ENCODE measurements at places on chromosomes 5 and 9. TPM values are rescaled to one million over a fixed set of nuclear protein-coding genes. Genes with fewer than 3 reads are reported as not detected.

- no peak for DNase-seq
These were observed 10.0 kb upstream of the FGF18 start for GRCh38 chr5:171409164-171410136.

GRCh38 chr5:131706281-131706680 is 71.3 kb upstream of the RAPGEF6 start:
- no peak for DNase-seq

- no peak for DNase-seq
These were observed 105.6 kb downstream of the ADAMTSL1 start for GRCh38 chr9:18579536-18579935.

DNA sequence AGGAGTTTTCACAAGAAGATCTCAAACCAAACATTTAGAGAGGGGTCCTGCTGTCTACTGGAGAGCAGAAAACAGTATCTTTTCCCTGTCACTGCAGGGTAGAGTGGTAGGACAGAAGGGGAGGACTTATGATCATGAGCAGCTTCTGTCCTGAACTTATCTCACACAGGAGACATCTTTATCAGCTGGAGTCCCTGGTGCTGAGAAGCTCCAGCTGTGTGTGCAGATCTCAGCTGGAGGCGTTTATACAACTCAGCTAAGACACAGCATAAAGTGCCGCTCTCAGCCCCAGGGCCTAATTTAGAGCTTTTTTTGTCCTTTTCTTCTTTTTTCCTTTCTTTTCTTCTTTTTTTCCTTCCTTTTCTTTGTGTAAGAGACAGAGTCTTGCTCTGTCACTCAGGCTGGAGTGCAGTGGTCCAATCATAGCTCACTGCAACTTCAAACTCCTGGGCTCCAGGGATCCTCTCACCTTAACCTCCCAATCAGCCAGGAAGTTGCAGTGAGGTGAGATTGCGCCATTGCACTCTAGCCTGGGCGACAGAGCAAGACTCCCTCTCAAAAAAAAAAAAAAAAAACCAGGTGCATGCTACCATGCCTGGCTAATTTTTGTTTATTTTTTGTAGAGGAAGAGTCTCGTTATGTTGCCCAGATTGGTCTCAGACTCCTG is 31.9 kb downstream of the CCDC125 start:
- DNase-seq: no peak

CARD6 gene
- total RNA-seq: 21.1 TPM

PCDHB12 gene
- total RNA-seq: 0.18 TPM

ALG2 gene
- 31.4 TPM for total RNA-seq

All from endothelial cell of umbilical vein (primary cell).